ENCODE measurements at places on chromosomes 3 and 15.

- no peak for DNase-seq
- no peak overlapping the region for H3K27ac ChIP-seq
- no peaks in the 10 kb centered on the region for H3K36me3 ChIP-seq
- H3K4me3 ChIP-seq, result no peak overlapping the region
- peaks cover 12% of the 10 kb centered on the region for H3K4me1 ChIP-seq
- no peaks in the 10 kb centered on the region for H3K27me3 ChIP-seq
These were observed 45.4 kb downstream of the LPP start for GRCh38 chr3:188199386-188199785.

DNA sequence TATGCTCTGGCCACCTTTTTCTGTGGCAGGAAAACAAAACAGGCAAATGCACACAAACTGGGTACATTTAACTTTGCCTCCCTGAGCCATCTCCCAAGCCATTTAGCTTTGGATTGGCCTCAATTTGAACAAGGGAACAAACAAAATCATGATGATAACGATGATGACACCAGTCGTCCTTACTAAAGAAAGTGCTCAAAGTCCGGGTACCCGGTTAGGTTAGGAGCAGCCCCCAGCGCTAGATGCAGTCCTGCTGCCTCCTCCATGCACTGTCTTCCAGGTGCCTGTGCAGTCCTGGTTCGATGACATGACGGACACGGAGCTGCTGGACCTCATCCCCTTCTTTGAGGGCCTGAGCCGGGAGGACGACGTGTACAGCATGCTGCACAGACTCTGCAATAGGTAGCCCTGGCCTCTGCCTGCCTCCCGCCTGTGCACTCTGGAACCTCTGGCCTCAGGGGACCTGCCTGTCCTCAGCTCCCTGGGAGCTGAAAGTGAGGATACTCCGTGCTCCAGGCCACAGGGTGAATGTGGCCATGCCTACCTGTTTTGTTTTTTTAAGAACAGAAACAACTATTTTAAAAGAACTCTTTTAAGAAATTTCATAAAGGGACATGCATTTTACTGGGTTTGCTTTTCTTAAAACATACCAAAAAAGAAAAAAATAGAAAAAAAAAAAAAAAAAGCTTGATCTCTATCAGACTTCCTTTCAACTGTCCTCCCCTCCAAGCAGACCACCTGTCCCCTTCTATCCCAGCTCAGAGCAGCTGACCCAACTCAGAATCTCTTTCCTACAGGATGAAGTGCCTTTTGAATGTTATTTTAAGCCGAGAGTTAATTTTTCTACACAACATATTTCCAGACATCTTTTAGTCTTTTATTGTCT is 9.9 kb upstream of the VILL start:
- H3K36me3 ChIP-seq, result peaks cover 17% of the 10 kb centered on the region
- no peaks in the 10 kb centered on the region for H3K4me1 ChIP-seq
- no peaks in the 10 kb centered on the region for H3K27me3 ChIP-seq
- no peak overlapping the region for H3K27ac ChIP-seq
- H3K4me3 ChIP-seq, result no peak overlapping the region

DNA sequence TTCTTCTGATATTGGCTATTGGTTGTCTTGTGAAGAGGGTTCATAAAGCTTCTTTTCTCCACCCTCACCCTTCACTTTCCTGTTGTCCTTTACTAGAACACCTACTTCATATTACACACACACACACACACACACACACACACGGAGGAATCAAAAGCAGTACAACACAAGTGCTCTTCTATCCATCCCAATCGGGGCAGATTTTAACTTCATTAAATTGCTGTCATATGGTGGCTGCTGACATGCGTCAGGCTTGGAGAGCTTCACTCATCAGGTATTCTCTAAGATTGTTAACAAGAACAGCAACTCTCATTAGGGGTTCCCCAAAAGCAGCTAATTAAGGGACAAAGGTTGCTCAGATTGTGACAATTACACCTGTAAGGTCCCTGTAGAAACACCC is 239.1 kb upstream of the MEIS2 start:
- no peak overlapping the region for H3K27ac ChIP-seq
- no peak for DNase-seq
- no peaks in the 10 kb centered on the region for H3K36me3 ChIP-seq

- H3K27ac ChIP-seq, result no peak overlapping the region
- no peaks in the 10 kb centered on the region for H3K36me3 ChIP-seq
- no peak for DNase-seq
These were observed 189.8 kb downstream of the PLOD2 start for GRCh38 chr3:145971186-145971585.

DNA sequence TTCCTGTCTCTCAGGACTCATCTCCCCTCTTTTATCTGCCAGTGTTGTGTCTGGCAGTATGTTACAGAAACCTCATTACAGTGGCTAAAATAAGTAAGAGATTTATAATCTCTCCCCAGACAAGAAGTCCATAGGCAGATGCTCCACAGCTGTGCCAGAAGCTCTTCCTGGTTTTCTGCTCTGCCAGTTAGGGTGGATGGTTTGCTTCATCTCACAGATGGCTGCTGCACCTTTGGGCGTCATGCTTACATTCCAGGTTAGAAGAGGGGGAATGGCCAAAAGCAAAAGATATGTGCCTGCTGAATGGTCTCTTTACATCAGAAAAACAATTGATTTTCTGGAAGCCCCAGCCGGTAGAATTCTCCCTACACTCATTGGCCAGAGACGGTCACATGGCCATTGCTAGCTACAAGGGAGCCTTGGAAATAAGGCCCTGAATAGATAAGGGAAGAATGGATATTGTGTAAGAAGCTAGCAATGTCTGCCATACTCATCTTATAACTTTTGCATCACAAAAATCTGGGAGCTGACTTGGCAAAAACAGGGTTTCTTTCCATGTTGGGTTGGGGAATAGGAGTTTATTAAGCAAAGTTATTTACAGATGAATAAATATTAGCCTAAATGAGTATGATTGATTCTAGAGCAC is 91.1 kb downstream of the PDCD6IP start:
- H3K36me3 ChIP-seq, result no peaks in the 10 kb centered on the region
- no peak for DNase-seq
- H3K27ac ChIP-seq, result no peak overlapping the region
- H3K27me3 ChIP-seq, result no peaks in the 10 kb centered on the region
- no peak overlapping the region for H3K4me3 ChIP-seq

DNA sequence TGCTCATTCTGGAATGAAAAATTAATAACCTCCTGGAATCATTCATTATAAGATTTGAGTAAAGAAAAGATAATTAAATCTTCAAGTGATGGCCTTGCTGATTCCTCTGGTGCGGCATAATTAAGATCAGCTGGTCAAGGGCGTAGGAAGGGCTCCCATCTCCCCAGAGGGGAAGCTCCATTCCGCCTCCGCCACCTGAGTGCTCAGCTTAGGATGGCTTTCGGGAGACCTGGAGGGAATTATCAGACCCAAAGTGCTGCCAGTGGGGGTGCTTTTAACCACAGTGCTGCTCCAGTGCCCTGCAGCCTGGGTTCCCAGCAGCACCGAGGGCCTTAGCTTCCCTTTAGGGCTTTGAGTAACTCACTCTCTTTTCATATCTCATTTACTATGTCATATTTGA is 556.6 kb upstream of the RGMA start:
- H3K36me3 ChIP-seq, result no peaks in the 10 kb centered on the region
- no peak overlapping the region for H3K27ac ChIP-seq
- no peak overlapping the region for H3K4me3 ChIP-seq
- no peaks in the 10 kb centered on the region for H3K27me3 ChIP-seq
- no peaks in the 10 kb centered on the region for H3K4me1 ChIP-seq
- DNase-seq, result no peak

DNA sequence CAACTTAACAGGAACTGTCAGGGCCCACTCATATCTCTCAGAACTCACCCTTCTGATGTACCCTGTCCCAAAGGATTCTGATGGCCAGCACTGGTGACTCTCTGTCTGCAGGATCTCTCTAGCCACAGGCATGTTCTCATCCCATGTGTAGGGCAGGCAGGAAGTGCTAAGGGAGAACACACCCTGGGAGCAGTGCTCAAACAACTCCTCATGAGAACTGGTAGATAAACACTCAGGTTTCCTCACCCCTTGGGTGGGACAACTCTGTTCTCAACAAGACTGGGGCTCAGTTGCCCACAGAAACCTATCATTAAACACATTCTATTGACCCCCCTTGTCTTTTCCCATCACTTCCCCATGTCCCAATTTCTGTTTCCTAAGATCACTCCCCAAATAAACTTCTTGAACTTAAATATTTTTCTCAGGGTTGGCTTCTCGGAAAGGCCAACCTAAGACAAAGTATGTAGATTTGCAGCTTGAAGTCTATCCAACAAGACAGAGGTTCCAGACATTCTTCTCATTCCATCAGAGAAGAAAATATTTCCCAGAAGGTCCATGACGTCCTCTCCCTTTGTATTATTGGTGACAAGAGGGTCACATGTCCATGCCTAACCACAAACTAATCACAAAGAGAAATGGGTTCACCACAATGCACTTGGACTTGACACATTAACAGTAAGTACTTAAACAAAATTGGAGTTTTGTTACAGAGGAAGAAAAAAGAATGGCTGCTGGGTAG is 276.6 kb upstream of the GADL1 start:
- H3K27ac ChIP-seq, result no peak overlapping the region
- H3K4me3 ChIP-seq, result no peak overlapping the region
- H3K27me3 ChIP-seq, result no peaks in the 10 kb centered on the region
- H3K36me3 ChIP-seq, result no peaks in the 10 kb centered on the region
- H3K4me1 ChIP-seq, result peaks cover 10% of the 10 kb centered on the region

DNA sequence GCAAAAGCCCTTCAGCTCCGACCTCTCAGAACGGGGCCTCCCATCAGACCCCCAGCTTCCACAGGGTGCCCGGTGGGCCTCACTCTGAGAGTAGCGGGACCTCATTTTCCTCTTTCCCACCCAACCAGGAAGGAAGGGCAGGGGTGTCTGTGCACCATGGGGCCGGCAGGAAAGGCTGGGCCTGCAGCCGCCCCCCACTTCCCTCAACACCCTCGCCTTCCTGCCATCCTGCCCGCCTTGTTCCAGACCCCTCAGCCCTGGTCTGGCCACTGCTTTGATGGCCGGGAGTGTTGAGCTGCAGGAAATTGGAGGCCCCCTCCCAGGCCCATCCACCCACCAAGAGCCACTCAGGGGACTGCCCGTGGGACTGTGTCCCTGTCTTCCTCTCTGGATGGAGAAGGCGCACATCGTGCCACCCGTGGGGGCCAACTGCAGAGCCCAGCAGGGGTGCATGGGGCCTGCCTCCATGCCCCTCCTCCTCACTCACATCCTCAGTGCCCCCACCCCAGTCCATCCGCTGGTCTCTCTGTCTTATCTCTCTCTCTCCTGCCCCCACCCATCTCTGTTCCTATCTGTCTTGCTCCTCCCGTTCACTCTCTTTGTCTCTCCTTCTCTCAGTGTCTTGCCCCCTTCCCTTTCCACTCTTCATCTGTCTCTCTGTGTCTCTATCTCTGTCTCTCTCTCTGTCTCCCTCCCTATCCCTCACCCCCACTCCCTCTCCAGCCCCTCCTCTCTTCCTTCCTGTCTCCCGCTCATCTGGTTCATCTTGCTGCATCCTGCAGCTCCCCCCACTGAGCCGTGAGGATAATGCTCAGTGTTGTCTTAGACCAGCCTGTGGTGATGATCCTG is 1.8 kb upstream of the PLXND1 start:
- H3K36me3 ChIP-seq, result no peaks in the 10 kb centered on the region
- no peaks in the 10 kb centered on the region for H3K4me1 ChIP-seq
- no peak for DNase-seq
- peaks cover 16% of the 10 kb centered on the region for H3K27me3 ChIP-seq
- no peak overlapping the region for H3K27ac ChIP-seq

DNA sequence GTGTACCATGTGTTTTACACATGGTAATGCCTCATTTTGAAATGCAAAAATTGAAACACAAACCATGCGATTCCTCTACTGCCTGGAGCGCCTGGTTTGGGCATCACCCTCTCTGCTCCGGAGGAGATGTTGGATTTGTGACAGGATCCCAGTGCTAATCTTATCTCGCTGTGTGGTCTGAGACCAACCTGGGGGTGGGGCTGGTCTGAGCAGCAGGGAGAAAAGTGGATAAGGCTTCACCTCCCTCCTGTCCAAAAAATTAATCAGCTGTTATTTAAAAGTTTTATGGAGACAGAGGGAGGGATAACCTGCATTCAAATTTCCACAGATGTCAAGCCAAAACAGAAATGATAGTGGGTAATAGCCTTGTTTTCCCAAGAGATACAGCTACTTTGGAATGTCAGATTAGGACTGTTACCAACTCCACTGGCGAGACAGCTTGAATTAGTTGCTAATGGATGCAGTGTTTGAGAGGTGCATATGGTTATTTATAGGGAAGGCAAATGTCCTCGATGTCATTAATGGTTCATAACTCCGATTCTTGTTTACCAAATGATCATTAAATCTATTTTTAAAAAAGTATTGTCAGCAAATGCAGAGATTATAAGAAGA is 54.0 kb upstream of the SKOR1 start:
- H3K36me3 ChIP-seq, result no peaks in the 10 kb centered on the region
- H3K4me3 ChIP-seq, result no peak overlapping the region
- H3K27me3 ChIP-seq, result no peaks in the 10 kb centered on the region
- no peak for DNase-seq
- no peak overlapping the region for H3K27ac ChIP-seq

GRCh38 chr3:25462495-25462894 is 34.4 kb downstream of the RARB start:
- H3K4me1 ChIP-seq, result no peaks in the 10 kb centered on the region
- H3K27me3 ChIP-seq, result no peaks in the 10 kb centered on the region
- no peak overlapping the region for H3K4me3 ChIP-seq
- H3K27ac ChIP-seq, result no peak overlapping the region
- H3K36me3 ChIP-seq, result no peaks in the 10 kb centered on the region

DNA sequence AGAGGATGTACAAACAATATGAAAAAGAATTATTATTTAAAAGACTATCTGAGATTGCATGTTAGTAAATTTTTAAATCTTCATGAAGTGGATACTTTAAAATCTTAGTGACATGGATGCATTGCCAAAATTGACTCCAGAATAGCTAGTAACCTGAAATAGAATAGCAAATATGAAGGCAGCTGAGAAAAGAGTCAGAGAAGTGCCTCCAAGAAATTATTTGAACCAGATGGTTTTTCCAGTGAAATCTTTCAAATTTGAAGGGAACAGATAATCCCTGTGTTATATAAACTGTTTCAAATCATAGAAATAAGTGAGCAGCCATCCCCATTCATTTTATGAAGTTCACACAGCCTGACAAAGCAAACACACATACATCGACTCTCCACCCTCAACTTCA is 29.6 kb downstream of the FSIP1 start:
- DNase-seq, result no peak
- no peaks in the 10 kb centered on the region for H3K36me3 ChIP-seq
- H3K4me3 ChIP-seq, result no peak overlapping the region

GRCh38 chr3:111762537-111762936 is 96.5 kb upstream of the PHLDB2 start:
- H3K36me3 ChIP-seq, result peaks cover 44% of the 10 kb centered on the region
- H3K4me1 ChIP-seq, result peaks cover 67% of the 10 kb centered on the region
- H3K27ac ChIP-seq, result peak overlapping the region; percentile 92
- no peaks in the 10 kb centered on the region for H3K27me3 ChIP-seq
- no peak overlapping the region for H3K4me3 ChIP-seq

DNA sequence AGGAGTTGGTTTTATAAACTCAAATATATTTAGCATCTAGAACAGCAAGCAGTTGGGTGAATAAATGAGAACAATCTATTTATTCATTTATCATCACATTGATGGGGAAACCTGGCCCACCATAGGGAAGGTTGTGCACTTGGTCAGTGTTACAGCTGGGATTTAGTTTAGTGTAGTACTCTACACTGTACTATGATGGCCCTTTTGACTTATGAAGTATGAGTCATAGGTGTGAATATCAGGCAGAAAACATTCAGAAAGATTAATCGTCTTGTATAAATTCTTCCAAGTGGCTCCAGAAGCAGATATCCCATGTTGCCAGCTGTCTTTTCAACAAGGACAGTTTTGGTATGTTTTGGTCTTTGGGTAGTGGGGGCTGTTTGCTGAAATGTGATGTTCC is 38.0 kb downstream of the BBS4 start:
- no peak for DNase-seq
- no peaks in the 10 kb centered on the region for H3K27me3 ChIP-seq
- H3K4me3 ChIP-seq, result no peak overlapping the region
- H3K4me1 ChIP-seq, result no peaks in the 10 kb centered on the region
- H3K36me3 ChIP-seq, result no peaks in the 10 kb centered on the region

Measured in RWPE2 (cell line).